NCI-H1092 (cell line): ENCODE measurements at places on chromosomes 11 and 22.

DNA sequence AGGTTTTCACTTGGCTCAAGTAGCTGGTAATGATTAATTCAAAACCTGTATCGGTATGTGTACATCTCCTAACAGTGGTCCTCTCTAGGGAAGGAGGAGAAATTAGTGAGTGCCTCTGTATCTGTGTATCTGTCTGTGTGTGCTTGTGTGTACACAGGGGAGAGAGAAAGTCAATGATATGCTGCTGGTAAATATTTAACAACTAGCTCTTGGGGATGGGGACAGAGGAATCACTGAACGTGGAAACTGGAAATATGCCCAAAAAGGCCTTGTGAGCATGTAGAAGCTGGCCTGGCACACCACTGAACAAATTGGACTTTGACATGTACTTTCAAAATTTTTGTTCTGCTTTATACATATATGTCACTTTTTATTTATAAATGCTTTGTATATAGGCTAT lies 214.0 kb upstream of the SYN3 start:
- DNase-seq = no peak

DNA sequence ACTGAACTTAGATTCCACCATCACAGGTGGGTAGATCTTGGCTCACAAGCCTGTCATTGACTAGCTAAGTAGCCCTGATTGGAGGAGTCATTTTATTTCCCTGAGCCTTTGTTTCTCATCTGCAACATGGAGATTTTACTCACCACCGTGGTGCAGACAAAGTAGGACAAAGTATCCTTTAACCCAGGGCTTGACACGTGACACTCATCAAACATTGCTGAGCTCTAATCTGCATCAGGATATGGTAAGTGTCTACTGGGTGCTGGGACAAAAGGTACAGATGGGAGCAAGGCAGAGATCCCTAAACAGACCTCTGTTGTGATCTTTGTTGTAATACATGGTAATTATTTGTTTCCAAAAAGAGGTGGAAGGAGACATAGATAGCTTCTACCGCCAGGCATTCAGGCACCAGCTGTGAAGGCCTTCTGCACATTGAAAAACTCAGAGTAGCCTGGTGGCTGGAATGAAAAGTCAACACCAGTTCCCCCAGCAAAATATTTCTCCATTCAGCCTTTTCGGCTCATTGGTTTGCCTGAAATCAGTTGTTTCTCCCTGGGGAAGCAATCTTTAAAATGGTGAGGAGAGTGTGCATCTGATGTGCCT lies 18.3 kb upstream of the MICAL2 start:
- no peak for DNase-seq

- no peak for DNase-seq
These were observed 15.0 kb upstream of the APOA1 start for GRCh38 chr11:116852261-116853031.

DNA sequence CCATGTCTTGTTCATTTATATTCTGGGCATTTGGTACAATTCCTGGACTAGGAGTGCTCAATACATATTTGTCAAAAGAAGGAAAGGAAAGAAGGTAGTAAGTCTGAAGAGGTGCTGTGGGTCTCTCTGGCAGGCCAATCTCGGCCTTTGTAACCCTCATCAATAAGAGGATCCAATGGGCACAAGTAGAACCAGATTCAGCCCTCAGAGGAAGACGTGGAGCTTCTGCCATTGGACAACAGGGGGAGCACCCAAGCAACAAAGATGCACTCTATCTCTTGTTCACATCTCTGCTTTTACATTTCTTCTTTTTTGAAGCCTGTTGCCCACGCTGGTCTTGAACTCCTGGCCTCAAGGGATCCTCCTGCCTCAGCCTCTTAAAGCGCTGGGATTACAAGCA lies 2.2 kb upstream of the VPS11 start:
- DNase-seq = no peak

DNA sequence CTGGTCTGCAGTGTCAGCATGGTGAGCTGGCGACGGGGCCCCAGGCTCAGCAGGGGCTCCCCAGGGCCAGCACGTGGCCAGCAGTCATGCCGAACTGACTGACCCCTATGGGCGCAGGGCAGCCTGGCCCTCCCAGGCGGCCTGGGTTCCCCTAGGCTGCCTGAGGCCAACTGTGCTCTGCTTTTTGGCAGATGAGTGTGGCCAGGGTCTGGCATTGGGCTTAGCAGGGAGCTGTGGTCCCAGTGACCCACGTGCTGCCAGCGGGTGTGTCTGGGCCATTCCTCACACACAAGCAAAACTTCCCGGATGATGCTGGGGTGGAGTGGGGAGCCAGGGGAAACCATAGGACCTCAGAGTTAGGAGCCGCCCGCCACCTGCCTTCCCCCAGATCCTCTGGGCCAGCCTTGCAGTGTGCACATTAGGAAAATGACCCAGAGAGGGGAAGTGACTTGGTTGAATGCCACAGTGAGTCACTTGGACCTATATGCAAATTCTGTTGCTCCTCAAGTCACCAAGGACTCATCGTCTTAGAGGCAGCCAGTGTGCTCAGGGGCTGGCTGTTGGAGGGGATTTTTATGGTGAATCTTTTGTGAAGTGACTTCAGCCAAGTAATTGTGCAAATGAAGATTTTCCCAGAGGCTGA lies 6.5 kb downstream of the ADORA2A start:
- no peak for DNase-seq

DNA sequence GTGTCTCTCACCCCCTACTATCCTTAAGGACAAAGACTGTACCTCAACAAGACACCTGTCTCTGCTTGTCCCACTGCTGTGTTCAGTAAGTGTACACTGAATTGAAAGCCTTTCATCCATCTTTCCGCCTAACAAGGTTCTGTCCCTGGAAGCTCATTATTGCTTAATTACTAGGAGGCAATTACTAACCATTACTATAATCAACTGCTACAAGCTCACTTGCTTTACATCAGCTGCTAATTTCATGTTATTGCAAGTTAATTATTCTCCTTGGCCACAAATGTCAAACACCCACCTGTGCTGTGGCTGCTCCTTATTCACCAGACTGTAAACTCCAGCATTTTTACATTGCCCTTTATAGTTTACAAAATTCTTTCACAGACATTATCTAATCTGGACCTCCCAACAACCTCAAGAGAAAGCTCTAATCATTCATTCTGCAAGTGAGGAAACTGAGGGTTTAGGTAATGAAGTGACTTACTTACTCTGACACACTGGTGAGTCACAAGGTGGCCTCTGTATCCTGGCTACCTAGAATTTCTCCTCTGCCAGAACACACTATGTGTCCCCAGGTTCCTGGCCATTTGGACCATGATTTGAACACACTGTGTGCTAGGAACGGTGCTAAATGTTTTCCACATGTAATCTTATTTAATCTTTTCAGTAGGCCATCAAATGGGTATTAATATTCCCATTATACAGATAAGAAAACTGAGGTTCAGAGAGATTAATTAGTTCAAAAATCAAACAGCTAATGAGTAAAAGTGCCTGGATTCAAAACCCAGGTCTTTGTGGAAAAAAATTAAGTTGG lies 66.7 kb downstream of the RAB30 start:
- no peak for DNase-seq

DNA sequence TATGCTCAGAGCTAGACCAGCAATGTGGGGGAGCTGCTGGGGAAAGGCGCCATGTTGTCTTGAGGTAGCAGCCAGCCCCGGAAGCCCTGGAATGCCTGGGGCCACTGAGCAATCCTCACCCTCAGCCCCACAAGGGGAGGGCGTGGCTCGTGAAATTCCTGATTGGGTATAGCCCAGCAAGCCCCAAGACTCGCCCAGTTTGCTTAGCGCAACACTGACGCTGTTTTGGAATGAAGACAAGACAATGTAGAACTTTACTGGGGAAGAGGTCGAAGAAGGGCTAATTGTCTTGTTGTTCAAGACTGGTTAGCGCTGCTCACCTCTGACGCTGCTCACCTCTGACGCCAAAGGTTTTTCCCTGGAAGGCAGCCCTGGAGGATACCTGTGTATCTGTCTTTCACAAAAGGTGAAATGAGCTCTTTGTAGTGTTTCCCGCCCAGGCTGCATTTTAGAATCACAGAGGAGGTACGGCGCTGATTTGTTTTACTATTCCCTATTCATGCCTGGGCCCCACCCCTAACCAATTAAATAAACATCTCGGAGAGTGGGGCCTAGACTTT lies 47.6 kb downstream of the ST3GAL4 start:
- no peak for DNase-seq

DNA sequence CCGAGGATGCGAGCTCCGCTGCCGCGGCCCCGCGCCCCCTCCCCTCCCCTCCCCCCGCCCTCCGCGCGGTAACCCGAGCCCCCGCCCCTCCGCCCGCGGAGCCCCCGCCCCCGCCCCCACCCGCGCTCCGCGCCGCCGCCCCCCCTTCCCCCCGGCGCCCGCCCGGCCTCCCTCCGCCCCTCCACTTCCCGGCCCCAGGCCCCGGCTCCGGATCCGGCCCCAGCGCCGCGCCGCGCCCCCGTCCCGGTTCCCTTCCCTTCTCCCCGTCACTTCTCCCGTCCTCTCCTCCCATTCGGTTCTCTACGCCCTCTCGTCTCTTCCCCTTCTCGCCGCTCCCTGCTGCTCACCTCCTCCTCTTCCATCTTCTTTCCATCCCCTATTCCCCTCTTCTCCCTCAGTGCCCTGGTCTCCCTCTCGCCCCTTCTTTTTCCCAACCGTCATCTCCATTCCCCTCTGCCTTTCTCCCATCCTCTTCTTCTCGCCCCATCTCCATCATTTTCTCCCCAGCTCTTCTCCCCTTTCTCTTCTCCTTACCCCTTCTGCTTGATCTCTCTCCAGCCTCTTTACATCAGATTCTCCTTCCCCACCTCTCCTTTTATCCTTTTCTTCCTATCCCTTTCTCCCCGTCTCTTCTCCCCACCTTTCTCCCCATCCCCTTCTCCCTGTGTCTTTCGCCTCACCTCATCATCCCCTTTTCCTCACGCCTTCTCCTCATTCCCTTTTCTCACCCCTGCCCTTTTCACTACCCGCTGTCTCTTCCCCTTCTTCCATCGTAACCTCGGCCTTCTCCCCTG lies at the start of gene DCHS1:
Gene DCHS1 (minus strand): TSS at position 20 of the 794 bp plus-strand sequence. CDS start 14,196 bp downstream, outside the sequence.
- no peak for DNase-seq

DNA sequence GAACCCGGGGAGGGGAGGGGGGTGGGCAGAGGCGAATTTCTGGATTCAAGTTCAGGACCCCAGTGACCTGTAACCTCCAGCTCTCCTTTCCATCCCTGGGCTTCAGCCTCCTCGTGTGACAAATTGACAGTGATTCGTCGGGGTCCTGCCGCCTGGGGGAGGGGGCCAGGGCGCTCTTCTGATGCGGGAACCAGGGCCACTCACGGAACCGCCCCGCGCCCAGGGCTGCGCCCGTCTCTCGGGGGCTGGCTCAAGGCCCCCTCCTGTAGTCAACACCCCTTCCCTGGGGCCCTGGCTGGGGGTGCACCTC lies 92.8 kb upstream of the ANO1 start:
- no peak for DNase-seq

GRCh38 chr22:32578752-32579151 lies 104.1 kb downstream of the FBXO7 start:
- no peak for DNase-seq

DNA sequence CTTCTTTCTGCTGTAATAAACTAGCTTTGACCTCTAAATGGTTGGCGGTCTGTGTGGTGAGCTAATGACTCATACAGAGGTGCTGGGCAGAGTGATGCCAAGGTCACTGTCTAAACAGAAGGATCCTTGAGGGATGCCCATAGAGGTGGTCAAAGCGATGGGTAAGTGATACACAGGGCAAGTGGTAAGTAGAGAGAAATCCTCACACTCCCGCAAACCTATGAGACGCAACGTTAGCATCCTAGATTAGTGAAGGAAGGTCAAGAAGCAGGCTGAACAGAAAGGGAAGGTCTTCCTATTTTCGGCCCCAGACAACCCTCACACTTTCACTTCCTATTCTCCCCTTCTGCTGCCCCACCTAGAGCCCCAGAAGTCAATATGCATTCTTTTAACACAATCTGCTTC lies 65.6 kb upstream of the SESN3 start:
- peak; percentile 42 for DNase-seq

DNA sequence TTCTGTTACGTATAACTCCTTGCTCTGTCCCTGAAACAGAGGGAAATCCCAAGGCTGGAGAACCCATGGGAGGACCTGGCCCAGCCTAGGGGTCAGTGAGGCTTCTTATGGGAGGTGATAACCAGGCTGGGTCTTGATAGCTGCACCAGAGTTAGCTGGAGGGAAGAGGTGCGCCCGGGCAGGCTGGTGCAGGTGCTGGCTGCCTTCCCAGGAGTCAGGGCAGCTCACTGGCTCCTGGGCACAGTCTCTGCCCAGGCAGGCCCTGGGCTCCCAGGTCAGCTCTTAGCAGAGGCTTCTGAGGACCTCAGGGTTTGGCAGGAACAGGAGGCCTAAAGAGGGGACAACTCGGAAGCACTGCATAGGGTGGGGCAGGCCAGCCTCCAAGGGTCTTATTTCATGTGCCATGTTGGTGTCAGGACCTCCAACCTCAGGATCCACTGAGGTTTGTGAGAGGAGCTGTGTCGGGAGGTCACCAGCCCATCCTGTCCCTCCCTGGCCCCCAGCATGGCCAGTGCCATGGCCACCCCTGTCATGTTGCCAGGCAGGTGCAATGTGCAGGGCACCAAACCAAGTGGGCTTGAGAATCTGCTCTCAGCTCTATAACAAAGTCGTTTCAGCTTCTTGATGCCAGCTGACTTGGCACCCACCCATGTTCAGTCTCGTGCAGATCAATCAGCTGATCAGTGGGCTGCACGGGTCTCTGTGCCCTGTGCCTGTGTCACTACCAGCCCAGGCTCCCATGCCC lies 20.5 kb upstream of the CELSR1 start:
- no peak for DNase-seq

GRCh38 chr11:37504060-37504611 lies 906.1 kb upstream of the RAG2 start:
- no peak for DNase-seq

GRCh38 chr11:24708616-24709015 lies 211.8 kb downstream of the LUZP2 start:
- no peak for DNase-seq

DNA sequence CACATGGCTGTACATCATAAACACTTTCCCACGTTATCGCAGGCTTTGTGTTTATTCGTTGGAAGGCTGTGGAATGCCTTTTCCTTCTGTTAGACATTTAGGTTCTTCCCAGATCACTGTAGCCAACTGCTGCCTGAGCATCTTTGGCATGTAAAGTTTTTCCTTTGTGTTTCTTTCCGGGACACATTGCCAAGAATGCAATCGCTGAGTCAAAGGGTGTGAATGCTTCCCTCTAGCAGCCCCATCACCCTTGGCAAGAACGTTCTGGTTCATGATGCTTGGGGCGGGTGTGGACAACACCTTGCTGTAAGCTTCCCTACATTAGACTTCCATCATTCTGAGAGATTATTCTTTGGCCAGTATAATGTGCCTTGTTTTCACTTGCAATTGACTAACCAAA lies 136.2 kb downstream of the OSBP2 start:
- no peak for DNase-seq

GRCh38 chr22:36846949-36847348 lies 13.9 kb upstream of the NCF4 start:
- DNase-seq = no peak

- DNase-seq = no peak
These were observed 75.2 kb downstream of the DDIAS start for GRCh38 chr11:82976786-82977185.

DNA sequence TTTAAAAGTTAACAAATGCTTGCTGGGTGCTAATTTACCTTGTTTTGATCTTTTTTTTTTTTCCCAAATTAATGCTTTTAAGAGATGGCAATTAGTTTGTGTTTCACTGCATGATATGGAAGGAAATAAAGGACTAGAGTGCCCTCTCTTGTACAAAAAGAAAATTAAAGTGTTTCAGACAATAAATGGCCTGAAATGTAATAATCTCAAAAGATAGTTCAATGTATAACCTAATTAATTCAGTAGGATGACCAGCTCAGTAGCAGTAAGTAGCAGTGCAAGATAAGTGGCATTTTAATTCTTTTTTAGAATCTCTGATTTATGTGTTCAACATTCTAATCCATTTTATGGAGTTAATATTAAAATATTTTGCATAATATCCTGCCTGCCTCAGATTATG lies 39.9 kb upstream of the MYO18B start:
- no peak for DNase-seq

- peak; percentile 24 for DNase-seq
These were observed 151.7 kb downstream of the STK33 start for GRCh38 chr11:8442301-8442700.
